ENCODE measurements at places on chromosomes 2 and 18. TPM values are rescaled to one million over a fixed set of nuclear protein-coding genes. Genes with fewer than 3 reads are reported as not detected.

- DNase-seq = peak; percentile 43
Observed at GRCh38 chr2:18626256-18626668, 36.9 kb upstream of the NT5C1B start.

DNA sequence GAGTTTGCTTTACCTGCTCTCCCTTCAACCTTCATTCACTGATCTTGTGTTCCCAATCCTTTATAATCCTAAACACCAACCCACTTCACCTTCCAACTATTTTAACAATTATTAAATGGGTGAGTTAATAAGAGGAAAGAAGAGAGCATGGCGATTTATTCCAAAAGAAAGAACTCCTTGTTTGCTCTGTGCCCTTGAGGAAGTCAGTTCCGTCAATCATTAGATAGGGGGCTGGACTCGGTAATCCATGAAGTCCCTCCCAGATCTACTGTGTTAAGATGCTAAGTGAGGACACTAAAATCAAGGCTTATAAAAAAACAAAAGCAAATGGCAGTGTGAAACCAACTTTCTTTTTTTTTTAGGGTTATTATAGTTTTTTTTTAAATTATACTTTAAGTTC, 589.9 kb downstream of the XIRP2 start:
- DNase-seq = no peak

GRCh38 chr2:40317046-40317445, 134.8 kb downstream of the SLC8A1 start:
- peak; percentile 46 for DNase-seq

GRCh38 chr2:1455466-1455865, 42.2 kb downstream of the TPO start:
- no peak for DNase-seq

DNA sequence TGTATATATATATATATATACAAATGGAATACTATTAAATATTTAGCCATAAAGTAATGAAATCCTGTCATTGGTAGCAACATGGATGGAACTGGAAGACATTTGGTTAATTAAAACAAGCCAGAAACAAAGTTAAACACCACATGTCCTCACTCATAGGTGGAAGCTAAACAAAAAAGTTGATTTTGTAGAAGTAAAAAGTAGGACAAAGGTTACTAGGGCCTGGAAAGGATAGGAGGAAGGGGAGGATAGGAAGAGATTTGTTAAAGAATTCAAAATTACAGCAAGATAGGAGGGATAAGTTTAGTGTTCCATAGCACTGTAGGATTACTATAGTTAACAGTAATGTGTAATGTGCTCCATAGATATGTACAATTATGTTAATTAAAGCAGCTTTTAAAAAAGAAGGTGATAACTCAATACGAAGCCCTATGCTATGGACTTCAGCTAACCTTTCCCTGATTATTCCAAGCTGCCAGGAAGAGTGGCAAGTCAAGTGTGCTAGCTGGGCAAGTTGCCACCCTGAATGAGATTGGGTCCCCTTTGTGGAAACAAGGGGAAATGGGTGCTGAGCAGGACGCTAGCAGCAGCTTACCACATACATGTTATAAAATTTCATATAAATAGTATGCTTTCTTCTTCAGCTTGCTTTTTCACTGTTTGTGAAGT, 12.3 kb downstream of the MERTK start:
- DNase-seq = no peak

- no peak for DNase-seq
Observed at GRCh38 chr18:77131652-77132368, 773 bp downstream of the MBP start.

DNA sequence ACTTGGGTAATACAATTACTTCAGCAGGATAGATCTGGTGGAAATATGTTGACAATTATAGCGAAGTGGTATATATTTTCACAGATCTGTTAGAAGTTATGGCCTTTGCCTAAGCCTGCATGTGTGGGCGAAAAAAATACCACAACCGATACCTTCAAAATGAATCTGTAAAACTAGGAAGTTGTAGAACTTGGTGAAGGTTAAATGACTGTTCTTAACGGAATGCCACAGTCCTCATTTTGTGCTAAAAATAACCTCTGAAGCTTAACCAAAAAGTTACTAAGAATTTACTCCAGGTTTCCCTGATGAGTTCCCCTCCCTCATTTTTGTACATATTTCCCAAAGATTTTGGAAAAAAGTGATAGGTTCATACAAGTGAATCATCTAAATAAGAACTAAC, 550.7 kb downstream of the THSD7B start:
- no peak for DNase-seq

- no peak for DNase-seq
Observed at GRCh38 chr2:176967911-176968450, 244.6 kb upstream of the HNRNPA3 start.

DNA sequence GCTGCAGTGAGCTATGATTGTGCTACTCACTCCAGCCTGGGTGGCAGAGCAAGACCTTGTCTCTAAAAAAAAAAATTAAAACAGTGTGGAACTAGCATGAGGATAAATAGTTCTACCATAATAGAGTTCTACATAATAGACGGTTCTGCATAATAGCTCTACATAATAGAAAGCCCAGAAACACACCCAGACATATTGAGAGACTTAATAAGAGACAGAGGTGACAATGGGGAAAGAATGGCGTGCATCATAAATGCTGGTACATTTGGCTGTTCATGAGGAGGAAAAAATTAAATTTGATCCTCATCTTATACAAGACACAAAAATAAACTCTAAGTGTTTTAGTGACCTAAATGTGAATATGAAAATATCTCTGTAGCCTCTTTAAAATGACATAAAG, 58.5 kb downstream of the PTRHD1 start:
- DNase-seq = no peak

DNA sequence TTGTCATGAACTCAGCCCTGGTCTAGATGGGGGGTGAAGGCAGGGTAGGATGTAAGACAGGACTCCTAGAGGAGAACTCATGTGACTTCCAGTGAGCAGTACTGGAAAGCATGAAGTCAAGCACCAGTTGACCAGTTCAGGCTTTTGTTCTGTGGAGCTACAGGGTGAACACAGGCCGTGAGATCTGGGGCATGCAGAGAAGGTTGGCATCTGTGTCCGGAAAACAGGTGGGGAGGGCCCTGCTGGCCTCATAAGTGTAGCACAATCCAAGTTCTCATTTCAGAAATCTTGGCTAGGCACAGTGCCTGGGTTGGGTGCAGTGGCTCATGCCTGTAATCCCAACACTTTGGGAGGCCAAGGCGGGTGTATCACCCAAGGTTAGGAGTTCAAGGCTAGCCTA, 50.9 kb upstream of the SPATS2L start:
- no peak for DNase-seq

GRCh38 chr18:27004056-27004829, 138.7 kb upstream of the AQP4 start:
- DNase-seq = no peak

GRCh38 chr2:148967578-148967977, 70.9 kb upstream of the LYPD6B start:
- DNase-seq = peak; percentile 5

GRCh38 chr2:191899410-191899809, 52.5 kb upstream of the CAVIN2 start:
- DNase-seq = peak; percentile 91

DNA sequence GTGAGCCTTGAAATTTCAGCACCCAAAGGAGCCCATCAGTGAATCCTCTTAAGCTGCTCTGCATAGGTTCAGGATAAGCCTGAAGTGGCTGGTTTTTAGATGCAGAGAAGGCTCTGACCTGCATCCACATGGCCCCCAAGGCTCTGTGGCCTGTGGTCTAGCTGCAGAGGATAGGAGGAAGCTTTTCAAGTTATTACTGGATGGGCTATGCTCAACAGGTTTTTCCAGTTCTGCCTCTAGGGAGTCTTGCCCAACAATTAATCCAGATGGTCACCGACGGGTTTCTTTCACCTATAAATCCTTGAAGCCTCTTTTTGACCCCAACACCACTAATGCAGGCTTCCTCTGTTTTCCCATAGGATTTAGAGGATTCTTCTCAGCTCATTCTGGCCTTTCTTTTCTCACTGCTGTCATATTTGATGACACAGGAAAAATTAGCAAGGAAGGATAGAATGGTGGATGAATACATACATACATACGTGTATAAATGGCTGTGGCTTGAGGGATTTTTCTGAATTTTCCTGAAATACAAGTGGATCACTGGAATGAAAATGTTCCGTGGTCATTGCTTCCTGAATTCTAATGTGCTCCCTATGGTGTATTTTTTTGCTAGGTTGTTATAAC, 52.2 kb upstream of the BCL2L11 start:
- DNase-seq = no peak

ZNF396 gene
- polyA plus RNA-seq = 0.26 TPM

PSME4 gene
- 20.3 TPM for polyA plus RNA-seq

POTEC gene
- polyA plus RNA-seq = not detected

RIT2 gene
- not detected for polyA plus RNA-seq

SYT4 gene
- not detected for polyA plus RNA-seq

PAIP2B gene
- polyA plus RNA-seq = 0.15 TPM
